ENCODE measurements at places on chromosomes 13 and 19.

- no peak for DNase-seq
Observed at GRCh38 chr13:26518451-26518959, 39.0 kb upstream of the WASF3 start.

DNA sequence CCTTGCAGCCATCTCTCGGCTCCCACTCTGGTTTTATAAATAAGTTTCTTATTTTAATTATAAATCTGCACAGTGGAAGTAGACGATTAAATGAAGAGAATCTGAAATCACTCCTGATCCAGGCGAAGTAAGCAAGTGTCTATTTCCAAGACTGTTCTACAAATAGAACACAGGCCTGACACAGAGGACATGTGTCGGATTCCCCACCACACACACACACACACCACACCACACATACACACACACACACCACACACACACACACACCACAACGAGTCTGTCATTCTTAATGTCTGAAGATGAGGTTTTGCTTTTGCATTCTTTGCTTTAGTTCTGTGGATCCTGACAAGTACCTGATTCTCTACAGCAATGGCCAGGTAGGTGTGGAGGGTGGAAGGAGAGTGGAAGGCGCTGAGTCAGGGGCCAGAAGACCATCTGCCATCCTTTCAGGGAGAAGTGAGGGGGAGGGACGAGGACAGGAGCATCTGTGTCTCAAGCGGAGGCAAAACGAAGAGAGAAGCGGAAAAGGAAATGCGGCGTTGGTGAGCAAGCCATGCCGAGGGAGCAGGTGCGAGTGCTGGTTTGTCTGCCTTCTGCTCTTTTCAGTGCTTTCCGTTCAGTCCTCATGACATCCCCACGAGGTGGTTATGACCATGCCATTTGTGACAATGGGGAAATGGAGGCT is 110.2 kb downstream of the TEX26 start:
- no peak for DNase-seq

- DNase-seq: no peak
Observed at GRCh38 chr13:71621174-71622124, 245.6 kb downstream of the DACH1 start.

DNA sequence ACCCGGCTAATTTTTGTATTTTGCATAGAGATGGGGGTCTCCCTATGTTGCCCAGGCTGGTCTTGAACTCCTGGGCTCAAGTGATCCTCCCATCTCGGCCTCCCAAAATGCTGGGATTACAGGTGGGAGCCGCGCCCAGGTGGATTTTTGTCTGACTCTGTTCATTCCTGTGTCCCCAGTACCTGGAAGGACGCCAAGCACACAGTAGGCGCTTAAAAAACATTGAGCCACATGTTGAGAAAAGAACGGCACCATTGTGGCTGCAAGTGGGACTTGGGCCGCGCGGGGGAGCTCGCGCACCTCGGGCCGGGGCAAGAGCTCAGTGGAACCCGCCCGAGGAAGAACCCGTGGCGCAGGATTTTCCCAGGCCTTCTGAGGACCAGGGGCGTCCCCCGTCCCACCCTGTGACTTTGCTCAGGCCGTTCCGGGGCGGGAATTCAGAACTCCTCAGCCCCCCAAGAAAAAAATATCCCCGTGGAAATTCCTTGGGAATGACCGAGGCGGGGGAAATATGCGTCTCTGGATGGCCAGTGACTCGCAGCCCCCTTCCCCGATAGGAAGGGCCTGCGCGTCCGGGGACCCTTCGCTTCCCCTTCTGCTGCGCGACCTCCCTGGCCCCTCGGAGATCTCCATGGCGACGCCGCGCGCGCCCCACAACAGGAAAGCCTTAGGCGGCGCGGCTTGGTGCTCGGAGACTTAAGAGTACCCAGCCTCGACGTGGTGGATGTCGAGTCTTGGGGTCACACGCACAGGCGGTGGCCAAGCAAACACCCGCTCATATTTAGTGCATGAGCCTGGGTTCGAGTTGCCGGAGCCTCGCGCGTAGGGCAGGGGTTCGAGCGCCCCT is 1.4 kb upstream of the ICAM1 start:
- DNase-seq: peak; percentile 56

DNA sequence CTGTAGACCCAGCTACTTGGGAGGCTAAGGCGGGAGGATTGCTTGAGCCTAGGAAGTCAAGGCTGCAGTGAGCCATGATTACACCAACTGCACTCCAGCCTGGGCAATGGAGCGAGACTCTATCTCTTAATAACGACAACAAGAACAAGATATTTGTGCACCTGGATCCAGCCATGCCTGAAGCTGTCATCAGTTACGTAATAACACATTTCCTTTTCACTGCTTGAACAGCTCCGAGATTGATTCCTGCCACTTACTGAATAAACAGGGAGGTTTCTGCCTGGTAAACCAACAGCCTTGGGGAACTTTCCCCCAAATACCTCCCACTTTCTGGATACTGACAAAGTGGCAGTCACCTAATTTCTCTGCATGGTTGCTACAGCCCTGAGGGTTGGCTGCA is 5.4 kb downstream of the KANK2 start:
- DNase-seq: no peak

DNA sequence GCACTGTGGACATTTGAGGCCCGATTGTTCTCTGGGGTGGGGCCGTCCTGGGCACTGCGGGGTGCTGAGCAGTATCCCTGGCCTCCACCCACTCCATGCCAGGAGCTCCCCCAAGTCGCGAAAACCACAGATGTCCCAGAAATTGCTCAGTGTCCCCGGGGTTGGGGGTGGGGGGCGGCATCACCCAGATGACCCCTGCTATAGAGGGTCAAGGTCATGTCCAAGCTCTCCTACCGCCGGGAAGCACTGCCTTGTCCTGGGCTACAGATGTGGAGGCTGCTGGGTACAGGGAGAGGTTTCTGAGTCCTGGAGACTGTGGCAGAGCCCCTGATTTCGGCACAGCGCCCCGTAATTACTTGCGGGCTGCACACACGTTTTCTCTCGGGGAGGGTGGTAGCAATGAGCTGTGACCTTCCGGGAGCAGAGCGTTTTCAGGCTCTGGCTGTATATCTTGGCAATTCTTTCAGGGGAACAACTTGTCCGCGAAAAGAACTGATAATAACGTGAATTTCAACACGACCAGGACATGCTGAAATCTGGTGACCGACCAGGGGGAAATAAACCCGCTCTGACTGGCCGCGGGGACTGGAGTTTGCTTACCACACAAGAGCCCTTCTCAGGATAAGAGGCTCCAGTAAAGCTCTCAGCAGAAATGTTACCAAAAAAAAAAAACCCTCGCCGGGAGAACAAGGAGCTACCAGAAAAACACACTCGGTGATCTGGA is 68.1 kb downstream of the GNG7 start:
- DNase-seq: no peak

DNA sequence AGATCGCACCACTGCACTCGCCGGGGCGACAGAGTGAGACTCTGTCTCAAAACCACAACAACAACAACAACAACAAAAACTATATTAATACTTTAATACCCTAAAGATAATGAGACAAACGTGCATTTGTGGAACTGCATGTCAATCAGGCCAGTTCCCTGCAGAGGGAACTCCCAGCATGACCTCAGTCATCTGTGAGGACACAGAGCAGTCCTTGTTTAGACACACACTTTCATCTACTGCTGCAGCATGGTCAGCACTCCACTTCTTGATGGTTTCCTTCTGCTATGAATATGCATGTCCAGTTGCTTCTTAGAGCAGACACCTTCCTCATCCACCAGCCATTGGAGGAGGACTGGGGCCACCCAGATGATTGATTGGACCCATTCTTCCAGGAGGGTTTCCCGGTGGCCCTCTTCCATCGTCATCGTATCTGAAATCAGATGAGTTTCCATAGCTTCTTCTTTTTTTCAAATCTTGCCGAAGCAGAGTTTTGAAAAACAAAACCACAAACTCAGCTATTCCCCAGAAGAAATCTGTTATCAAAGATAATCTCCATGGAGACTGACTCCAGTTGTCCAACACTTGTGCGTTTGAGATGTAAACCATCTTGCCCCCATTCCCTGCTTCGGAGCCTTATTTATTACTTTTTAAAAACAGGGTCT is 26.5 kb downstream of the ZNF607 start:
- DNase-seq: no peak

GRCh38 chr13:45479661-45480060 is 14.9 kb downstream of the COG3 start:
- no peak for DNase-seq

DNA sequence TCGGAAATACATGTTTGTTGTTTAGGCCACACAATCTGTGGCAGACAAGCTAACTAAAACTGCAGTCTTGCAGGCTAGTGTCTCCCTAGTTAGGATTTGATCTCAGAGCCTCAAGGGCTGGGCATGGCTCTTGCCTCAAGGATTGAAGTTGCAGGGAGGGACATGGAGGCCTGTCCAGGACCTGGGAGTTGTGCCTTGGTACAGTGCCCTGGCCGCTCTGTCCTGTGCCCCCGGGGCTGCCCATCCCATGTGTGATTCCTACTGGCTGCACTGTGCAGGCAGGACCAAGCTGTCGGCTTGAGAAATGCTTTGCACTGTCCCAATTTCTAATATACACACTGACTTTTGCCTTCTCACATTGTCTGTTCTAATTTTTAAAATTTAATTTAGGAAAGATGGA is 7.5 kb upstream of the ZNF256 start:
- DNase-seq: no peak

DNA sequence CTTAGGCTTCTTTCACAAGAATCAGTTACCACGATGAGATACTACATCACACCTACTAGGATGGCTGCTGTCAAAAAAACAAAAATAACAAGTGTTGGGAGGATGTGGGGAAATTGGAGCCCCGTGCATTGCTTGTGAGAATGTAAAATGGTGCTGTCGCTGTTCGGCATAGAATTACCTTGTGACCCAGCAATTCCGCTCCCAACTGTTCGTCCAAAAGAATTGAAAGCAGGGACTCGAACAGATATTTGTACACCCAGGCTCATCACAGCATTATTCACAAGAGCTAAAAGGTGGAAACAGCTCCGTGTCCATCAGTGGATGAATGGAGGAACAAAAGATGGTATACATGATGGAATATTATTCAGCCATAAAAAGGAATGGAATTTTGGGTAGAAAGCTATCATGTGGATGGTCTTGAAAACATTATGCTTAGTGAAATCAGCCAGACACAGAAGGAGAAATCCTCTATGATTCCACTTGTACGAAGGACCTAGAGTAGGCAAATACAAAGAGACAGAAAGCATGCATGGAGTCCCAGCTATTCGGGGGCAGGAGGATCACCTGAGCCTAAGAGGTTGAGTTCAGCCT is 23.4 kb downstream of the PAK4 start:
- DNase-seq: no peak

DNA sequence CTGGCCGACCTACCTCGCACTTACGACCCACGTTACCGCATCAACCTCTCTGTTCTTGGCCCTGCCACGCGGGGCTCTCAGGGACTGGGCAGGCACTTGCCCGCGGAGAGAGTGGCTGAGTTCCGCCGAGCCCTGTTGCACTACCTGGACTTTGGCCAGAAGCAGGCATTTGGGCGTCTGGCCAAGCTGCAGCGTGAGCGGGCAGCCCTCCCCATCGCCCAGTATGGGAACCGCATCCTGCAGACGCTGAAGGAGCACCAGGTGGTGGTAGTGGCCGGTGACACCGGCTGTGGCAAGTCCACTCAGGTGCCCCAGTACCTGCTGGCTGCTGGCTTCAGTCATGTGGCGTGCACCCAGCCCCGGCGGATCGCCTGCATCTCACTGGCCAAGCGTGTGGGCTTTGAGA is 4.2 kb downstream of the DHX34 start:
- no peak for DNase-seq

- no peak for DNase-seq
Observed at GRCh38 chr13:74021505-74021904, 112.7 kb downstream of the KLF12 start.

GRCh38 chr13:41813426-41813825 is 147.5 kb downstream of the VWA8 start:
- no peak for DNase-seq

DNA sequence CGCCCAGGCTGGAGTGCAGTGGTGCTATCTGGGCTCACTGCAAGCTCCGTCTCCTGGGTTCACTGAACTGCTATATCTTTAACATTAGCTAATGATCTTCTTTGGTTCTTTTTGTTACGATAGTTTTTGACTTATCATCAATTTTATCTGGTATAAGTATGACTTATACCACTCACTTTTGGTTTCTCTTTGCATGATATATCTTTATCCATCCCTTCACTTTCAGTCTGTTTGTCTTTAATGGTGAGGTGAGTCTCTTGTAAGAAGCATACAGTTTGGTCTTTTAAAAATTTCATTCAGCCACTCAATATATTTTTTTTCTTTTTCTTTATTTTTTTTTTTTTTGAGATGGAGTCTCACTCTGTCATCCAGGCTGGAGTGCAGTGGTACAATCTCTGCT is 58.4 kb downstream of the ADGRE1 start:
- no peak for DNase-seq

DNA sequence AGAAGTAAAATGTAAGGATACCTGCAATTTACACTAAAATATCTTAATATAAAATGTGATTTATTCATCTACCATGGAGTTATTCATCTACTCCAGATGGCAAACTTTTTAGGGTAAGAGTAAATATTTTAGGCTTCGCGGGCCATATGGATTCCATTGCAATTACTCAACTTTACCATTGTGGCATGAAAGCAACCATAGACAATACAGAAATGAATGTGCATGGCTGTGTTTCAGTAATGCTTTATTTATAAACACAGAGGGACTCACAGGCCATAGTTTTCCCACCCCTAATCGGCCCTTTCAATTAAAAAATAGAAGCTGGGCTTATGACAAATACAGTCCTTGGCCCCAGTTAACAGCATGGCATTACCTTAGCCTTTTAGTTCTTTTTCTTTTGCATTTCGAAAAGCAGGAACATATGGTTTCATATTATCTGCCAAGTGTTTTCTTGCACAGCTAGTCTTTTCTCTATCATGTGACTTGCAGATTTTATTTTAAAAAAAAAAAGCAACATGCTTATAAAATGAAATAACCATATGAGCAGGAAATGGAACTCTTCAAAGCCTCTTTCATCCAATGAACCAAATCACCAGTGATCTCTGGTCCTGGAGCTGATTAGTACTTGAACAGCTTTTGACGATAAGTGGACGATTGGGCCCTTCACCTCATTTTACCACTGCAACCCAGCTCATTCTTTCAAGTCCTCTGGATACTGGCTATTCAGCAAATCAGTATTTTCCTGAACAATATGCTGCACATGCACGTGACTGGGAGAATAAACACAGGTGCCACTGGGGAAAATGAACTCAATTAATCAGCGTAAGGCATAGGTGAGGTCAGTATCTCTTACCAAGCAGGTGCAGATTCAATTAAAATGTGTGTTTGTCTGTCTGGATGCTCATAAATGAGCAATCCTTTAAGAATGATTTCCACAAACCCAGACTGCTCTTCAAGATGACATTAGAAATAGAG is 63.9 kb downstream of the LHFPL6 start:
- DNase-seq: no peak

DNA sequence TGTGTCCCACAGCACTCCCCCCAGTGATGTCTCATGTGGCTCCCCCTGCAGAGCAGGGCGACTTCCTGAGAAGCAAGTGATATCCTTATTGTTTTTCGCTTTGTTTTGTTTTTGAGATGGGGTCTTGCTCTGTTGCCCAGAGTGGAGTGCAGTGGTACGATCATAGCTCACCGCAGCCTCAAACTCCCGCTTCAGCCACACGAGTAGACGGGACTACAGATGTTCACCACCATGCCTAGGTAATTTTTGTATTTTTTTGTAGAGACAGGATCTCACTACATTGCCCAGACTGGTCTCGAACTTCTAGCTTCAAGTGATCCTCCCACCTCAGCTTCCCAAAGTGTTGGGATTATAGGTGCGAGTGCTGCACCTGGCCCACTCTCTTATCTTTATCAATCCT is 5.0 kb downstream of the CEP89 start:
- DNase-seq: no peak

All from smooth muscle cell of the brain vasculature (primary cell).